NCI-H1105 (cell line): ENCODE measurements at places on chromosomes 3 and 15.

- no peak for DNase-seq
Observed at GRCh38 chr15:77541421-77542181, 91.1 kb downstream of the LINGO1 start.

DNA sequence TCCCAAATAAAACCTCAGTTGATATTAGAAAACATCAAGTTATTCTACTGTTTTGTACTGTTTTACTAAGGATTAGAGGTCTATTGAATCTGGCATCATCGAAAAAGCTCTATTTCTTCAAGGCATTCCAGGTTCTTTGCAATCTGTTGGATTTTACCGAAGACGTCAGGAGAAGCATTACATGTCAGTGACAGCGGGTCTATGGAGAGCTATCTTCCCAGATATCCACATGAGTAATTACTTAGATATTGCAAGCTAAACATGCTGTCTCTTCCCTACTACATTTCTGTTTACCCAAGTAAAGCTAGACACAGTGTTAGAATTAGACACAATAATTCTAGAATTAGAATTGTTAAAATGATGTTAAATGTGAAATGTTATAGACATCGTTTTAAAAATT lies 10.8 kb upstream of the GOLGA6L2 start:
- no peak for DNase-seq

DNA sequence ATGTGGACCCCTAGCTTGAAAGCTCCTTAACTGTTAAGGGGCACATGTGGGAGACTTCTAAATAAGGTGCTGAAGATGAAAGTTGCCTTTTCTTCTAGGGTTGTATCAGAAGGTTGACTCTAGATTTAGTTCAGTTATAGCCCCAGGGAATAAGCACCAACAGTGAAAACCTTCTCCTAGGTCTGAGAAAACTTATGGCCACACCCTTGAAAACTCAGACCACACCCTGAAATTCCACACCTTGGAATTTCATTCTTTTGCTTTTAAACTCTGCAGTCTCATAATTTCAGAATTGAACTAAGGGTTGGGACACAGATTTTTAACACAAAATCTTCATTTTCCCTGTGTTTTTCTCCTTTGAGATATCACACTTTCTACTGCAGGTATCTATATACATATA lies 355.8 kb upstream of the IL12A start:
- DNase-seq: no peak

GRCh38 chr3:186691676-186692075 lies 25.5 kb upstream of the KNG1 start:
- DNase-seq: no peak

- DNase-seq: no peak
Observed at GRCh38 chr15:61892140-61892539, 168.1 kb downstream of the VPS13C start.

GRCh38 chr3:181328346-181328745 lies 338.8 kb upstream of the DNAJC19 start:
- DNase-seq: peak; percentile 84

DNA sequence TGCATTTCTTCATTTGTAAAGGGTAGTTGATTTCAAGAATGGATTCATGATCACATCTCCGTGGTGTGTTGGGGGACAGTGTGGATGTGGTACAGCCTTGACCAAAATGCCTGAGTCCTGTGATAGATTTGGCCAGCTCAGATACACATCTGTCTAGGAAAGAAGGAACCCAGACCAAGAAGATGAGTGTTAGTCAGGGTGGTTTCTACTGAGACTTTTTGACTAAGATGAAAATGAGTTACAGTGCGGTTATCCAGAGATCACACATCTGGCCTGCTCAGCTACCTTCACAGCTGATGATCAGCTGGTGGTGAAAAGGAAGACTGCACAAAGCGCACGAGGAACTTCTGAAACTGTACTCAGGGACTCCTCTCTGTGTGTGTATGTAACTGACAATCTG lies 68.0 kb downstream of the FNDC3B start:
- DNase-seq: no peak

DNA sequence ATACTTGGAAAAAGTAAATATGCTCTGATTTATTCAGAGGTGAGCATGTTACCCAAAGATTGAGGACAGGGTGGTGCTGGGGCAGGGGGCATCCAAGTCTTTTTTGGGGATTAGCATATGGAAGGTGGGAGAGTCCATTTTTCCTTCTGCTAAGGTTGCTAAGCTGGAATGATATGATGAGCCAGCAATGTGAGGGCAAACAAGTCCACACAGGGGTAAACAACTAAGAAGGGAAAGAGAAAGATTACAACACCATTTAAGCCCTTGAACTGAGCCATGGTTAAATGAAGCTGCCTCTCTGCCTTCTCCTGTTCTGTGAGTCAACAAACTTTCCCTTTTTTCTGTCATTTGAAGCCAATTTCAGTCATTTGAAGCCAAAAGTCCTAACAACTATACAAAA lies 89.0 kb downstream of the RPL22L1 start:
- no peak for DNase-seq

DNA sequence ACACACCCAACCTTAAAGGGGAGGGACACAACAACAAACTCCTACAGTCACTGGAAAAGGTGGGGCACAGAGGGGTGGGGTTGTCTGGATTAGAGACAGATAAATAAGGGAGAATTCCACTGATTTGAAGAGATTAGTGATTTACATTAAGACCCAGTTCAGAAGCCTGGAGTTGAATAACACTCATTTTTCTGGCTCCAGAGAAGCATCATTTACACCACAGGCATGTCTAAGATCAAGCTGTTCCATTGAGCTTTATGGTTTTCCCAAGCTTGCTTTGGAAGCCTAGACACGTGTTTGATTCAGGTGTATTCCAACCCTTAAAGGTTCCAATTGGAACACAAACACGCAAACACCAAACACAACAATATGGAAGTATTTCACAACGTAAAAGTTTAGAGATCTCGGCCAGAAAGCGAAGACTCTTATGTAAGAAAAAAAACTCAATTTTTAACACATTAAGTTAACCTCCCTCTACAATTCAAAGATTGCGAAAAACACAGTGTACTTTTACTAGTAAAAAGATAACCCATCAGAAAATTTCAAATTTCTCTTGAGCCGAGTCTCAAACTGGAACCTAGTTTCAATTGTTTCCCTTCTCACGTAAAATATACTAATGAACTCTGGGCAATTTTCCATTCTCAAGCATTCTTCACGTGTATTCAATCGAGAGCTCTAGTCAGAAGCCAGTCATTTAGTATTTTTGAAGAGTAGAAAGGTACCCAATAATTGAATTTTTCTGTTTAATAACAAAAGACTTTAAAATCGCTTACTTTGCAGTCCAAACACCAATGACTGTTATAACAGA lies 2.1 kb downstream of the TRA2B start:
- DNase-seq: no peak
